Stimulated activated CD8-positive, alpha-beta memory T cell treated with anti-CD3 and anti-CD28 coated beads, Interleukin-4, amount 100 ng/mL, for 1 hour (primary cell): ENCODE measurements at places on chromosomes 12 and 14.

DNA sequence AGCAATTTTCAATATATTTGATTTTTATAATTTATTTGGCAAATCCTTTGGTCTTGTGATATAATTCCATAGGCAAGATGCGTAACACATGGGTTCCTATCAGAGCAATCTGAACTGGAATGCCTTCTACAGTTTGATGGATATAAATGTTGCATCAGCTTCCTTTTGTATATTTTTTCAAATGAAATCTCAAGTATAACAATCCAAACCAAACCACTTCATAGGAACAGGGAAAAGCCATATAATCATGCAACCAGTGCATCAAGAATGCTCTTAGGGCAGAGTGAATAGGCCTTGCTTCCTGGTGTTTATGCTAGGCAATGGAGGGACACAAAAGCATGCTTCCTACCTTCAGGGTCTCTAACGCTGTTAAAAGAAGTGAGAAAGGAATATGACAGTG lies 34.5 kb downstream of the EFCAB11 start:
- no peak for DNase-seq

- DNase-seq, result no peak
Measured at GRCh38 chr12:76192416-76192815, 107.9 kb upstream of the NAP1L1 start.

DNA sequence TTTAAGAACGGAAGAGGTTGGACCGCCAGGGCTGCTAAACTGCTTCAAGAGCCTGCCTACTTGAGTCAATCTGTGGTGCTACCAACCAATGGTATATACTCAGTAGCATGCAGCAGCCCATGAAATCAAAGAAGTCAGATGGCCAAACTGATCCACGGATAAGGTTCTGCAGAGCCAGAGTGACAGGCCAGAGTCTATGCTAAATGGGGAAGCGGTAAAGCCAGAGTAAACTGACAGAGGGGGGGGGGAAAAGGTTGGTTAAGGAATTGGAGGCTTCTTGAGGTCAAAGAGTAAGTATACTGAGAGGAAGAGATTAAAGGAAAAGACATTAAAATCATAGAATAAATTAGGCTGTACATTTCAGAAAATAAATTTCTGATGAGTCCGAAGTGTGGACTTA lies 15.4 kb upstream of the SLC6A13 start:
- DNase-seq, result no peak

DNA sequence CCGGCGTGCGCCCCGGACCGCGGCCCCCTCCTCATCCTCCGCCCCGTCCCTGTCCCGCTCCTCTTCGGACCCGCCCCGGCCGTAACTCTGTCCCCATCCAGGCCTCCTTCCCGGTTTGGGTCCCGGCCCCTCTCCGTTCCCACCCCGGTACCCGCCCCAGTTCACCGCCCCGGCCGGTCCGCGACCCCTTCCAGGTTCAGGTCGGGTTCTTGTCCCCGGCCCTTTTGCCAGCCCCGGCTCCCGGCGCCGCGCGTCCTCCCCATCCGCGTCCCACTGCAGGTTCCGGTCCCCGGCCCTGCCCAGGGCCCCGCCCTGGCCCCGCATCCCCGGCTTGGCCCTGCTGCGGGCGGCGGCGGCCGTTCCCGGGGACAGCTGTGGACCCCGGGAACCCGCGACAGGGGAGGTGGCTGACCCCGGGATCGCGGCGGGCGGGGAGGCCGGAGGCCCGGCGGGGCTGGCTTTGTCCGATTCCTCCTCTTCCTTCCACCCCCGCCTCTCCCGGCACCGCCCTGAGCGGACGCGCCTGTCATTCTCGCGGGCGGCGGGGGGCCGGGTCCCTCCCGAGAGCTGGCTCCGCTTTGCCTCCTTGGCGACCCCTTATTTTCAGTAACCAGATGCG lies 601 bp downstream of the KLC1 start:
- no peak for DNase-seq

- no peak for DNase-seq
Measured at GRCh38 chr12:130251236-130251780, 86.4 kb upstream of the PIWIL1 start.

- no peak for DNase-seq
Measured at GRCh38 chr12:96194971-96195844, 1.0 kb downstream of the ELK3 start.

- peak; percentile 11 for DNase-seq
Measured at GRCh38 chr12:118120579-118121363, 15.2 kb upstream of the PEBP1 start.

- DNase-seq, result peak; percentile 3
Measured at GRCh38 chr14:95683793-95684192, 2.4 kb upstream of the TCL1B start.

DNA sequence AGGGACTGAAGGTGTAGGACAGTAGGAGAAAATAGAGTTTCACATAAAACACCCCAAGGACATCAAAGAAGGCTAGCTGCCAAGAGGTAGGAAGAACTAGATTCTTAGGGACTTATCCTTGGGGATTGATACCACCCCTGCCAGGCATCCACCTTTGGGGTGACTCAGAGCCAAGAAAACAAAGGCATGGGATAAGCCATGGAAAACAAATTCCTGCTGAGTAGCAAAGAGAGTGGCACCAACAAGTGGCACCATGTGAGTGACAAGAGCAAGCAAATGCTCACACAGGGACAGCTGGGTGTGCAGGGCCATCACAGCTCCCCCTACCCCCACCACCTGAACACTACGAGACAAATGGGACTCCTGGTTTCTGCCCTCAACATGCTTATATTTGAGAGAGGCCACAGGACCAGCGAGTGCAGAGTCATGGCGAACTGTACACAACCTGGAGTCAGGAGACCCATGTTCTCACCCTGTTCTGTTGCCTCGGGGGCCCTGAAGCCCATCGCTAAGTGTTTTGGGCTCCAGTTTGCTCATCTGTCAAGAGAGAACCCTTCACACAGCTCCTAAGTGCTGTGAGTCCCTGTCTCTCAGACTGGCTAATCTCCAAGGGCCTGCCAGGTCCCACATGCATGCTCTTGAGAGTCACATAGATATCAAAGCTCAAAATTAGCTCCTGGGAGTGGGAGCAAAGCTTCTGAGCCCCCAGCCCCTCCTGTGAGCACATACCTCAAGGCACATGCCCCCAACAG lies 91.9 kb downstream of the DPF3 start:
- no peak for DNase-seq

DNA sequence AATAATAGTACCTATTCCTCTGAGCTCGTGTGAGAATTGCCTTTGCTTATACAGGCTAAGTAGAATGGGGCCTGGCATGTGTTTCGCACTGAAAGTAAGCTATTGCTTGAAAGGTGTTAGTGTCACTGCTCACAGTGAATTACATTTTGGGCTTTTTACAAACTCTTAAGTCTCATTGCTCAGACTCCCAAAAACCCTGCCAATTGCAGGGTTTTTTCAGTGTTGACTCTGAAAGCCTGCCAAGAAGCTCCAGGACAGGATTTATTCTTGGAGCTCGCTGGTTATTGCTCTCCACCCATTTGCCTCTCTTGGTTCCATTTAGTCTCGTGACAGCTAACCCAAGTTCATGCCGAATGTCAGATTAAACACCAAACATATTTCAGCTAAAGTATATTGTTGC lies 39.8 kb downstream of the NOPCHAP1 start:
- DNase-seq, result no peak

GRCh38 chr12:39406262-39406661 lies 36.7 kb downstream of the KIF21A start:
- no peak for DNase-seq

DNA sequence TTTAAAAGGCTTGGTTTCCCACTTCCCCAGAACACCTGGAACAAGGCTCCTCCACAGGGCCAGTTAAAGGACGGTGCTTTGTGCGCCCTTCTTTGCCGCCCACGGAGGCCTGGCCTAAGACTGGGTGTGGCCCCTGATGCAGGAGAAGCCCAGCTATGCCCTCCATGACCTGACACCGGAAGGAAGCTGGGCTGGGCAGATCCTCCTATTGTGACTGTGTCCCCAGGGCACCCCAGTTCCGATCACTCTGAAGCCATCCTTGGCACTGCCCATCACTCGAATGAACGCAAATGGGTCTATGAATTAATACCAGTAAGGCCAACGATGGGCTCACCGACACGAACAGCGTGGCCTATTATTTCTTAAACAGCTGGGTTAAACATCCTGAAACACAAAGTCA lies 42.6 kb downstream of the FBXO21 start:
- DNase-seq, result no peak

GRCh38 chr12:78115889-78116288 lies 285.2 kb downstream of the NAV3 start:
- DNase-seq, result no peak

GRCh38 chr14:54450535-54450934 lies 9.4 kb upstream of the CNIH1 start:
- DNase-seq, result no peak
